ENCODE measurements at places on chromosomes 12 and 14.

- DNase-seq: no peak
Measured at GRCh38 chr12:53599579-53599978, 26.6 kb downstream of the ATF7 start.

GRCh38 chr12:25590011-25590721 lies 37.1 kb upstream of the LMNTD1 start:
- DNase-seq: no peak

DNA sequence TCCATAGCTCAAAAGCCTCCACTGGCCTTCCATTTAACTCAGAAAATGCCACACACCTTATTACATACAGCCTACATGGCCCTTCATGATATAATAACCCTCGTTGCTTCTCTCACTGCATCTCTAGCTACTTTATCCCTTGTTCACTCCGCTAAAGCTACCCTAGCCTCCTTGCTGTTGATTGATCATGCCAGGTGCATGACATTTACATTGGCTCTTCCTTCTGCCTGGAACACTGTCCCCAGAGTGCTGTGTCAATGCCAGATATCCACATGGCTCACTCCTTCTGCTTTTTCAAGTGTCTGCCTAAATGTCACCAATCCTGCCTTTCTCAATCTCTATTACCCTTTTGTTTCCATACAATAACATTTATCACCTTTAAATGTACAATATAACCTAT lies 58.3 kb downstream of the CAND1 start:
- DNase-seq: no peak

DNA sequence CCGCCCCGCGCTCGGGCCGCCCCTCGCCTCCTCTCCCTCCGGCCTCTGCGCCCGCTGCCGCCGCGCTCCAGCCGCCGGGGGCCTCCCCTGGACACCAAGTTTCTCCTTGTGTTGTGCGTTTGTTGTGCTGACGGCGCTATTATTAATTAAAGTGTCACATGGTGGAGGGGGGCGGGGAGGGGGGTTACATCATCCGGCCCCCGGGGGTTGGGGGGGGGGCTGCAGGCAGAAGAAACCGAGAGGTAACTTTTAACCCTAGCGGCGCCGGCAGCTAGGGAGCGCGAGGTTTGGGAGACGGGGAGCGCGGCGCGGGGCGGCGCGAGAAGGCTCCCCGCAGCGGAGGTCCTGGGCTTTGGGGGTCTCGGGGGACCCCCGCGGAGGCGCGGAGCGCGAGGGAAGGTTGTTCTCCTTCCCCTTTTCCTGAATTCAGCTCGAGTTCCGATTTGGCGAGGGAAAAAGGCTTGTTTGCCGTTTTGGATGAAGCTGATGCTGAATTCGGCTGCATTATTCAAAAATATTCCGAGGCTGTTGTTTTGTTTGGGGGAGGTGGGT lies at the start of gene HRK:
Gene HRK, minus strand, starts transcription at position 117 of the 552 bp plus-strand sequence. CDS start 134 bp downstream, outside the sequence.
- DNase-seq: no peak

Measured in IMR-90 (cell line).